Ecto neural progenitor cell (in vitro differentiated cells): ENCODE measurements at places on chromosomes 16 and 17.

- peak; percentile 75 for DNase-seq
Measured at GRCh38 chr16:66324815-66325515, 41.5 kb upstream of the CDH5 start.

DNA sequence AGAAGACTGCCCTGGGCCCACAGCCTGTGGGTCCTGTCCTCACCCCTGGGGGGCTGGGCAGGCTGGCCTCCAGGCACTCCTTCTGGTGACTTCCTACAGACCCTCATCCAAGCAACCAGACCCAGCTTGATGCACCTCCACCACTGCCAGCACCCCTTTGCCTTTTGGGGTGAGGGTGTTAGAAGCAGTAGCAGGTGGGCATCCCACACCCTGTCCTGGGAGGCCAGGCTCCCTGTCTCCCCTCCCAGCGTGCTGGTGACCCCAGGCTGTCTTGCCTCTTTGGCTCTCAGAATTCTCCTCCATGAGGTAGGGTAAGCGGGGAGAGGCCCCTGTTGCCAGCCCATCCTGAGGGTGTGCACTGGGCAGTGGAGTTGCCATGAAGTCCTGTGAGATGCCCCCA is 33.4 kb downstream of the B9D1 start:
- DNase-seq, result no peak

- DNase-seq, result peak; percentile 87
Measured at GRCh38 chr17:28744972-28745785, 1.4 kb downstream of the TRAF4 start.

DNA sequence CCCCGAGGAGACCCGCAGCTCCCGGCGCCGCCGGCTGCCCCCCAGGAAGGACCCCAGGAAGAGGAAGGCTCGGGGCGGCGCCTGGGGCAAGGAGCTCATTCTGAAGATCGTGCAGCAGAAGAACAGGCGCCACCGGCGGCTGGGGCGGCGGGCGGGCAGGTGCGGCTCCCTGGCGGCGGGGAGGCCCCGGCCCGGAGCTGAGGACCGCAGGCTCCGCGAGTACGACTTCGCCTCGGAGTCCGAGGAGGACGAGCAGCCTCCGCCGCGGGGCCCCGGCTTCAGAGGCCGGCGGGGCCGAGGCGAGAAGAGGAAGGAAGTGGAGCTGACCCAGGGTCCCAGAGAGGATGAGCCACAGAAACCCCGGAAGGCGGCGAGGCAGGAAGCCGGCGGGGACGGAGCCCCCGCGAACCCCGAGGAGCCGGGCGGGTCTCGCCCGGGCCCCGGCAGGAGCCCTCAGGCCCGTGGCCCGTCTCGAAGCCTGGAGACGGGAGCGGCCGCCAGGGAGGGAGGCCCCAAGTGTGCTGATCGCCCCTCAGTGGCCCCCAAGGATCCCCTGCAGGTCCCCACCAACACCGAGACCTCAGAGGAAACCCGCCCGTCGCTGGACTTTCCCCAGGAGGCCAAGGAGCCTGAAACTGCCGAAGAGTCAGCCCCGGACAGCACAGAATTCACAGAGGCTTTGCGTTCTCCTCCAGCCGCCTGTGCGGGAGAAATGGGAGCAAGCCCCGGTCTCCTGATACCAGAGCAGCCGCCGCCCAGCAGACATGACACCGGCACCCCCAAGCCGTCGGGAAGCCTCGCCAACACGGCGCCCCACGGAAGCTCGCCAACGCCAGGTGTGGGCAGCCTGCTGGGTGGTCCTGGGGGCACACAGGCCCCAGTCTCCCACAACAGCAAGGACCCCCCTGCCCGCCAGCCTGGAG is 22.3 kb upstream of the ZFPM1 start:
- DNase-seq, result no peak

DNA sequence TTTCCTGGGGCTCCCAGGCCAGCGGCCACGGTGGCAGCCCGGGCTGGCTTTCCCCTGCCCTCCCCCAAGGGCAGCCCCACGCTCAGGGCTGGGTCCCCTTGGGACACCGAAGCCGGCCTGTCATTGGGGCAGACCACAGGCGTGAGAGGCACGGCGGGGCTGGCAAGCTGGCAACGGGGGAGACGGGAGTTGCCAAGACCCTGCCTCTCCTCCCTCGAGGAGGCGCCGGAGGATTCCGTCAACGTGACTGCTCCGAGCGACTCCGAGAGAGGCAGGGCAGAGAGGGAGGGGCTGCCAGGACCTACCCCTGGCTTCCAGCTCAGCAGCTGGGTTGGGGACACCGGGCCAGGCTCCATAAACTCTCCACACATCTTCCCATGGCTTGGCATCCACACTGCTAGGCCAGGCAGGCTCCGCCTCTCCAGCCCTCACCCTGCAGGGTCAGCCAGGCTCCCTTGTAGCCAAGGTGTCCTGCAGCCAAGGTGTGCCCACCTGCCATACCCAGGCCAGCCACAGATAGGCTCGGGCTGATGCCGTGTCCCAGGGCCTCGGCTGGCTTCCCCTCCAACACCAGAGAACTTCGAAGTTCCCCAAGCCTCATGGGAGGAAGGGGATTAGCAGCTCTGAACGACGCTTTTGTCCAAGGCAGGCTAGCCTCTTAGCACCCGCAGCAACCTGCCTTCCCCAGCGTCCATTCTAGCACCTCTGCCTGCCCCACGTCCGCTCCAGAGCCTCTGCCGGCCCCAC is 25.5 kb downstream of the TIMM22 start:
- no peak for DNase-seq

DNA sequence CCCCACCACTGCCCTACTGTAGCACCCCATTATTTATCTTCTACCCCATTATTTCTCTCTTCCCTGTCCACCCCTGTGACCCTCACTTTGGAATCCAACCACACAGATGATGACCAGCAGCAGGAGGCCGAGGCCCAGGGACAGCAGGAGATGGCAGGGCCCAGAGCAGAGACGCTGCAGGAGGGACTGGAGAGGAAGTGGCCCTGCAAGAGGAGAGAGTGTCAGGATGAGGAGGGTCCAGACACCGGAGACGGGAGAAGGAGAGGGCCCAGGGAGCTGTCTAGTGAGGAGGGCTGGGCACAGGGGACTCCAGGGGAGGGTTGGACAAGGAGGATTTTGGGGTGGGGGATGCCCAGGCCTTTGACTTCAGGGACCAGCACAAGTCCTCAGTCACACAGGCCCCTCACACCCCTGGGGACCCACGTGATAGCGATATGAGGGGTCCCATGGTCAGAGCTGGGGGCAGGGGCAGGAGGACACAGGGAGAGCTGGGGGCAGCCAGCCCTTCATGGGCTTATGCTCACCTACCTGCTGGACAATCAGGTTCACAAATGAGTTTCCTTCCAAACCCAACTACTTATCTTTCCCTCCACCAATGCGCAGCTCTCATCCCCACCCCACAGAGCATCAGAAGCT is 2.0 kb downstream of the CLEC10A start:
- no peak for DNase-seq

- DNase-seq, result no peak
Measured at GRCh38 chr17:80443498-80443897, 28.5 kb downstream of the ENDOV start.

DNA sequence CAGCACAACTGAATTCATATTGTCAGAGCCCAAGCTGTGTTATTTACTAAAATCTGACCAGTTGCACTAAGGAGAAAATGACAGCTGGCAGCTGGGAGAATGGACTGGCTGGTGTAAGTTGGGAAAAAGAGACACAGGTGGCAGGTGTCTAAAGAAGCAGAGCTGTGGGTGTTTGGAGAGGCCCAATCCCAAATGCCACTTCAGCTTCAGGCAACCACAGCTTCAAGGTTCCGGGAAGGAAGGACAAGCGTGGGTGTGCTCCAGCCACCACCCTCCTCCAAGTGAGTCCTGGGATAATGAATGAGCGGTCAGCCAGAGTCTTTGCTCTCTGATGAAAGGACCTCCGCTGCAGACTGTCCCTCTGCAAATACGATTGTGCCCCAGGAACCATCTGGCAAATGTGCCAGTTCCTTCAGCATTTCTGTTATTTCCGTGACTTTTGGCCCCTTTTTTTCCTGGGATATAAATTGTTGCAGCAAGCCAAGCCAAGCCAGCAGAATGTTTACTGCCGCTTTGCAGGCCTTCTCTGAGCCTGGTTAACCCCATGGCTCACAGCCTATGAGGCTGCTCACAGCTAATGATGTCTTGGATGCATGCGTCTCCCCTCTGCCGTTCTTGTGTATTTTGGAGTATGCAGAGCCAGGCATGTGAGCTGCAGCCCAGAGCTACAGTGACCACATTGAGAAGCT is 9.5 kb upstream of the RHBDL3 start:
- DNase-seq, result no peak

DNA sequence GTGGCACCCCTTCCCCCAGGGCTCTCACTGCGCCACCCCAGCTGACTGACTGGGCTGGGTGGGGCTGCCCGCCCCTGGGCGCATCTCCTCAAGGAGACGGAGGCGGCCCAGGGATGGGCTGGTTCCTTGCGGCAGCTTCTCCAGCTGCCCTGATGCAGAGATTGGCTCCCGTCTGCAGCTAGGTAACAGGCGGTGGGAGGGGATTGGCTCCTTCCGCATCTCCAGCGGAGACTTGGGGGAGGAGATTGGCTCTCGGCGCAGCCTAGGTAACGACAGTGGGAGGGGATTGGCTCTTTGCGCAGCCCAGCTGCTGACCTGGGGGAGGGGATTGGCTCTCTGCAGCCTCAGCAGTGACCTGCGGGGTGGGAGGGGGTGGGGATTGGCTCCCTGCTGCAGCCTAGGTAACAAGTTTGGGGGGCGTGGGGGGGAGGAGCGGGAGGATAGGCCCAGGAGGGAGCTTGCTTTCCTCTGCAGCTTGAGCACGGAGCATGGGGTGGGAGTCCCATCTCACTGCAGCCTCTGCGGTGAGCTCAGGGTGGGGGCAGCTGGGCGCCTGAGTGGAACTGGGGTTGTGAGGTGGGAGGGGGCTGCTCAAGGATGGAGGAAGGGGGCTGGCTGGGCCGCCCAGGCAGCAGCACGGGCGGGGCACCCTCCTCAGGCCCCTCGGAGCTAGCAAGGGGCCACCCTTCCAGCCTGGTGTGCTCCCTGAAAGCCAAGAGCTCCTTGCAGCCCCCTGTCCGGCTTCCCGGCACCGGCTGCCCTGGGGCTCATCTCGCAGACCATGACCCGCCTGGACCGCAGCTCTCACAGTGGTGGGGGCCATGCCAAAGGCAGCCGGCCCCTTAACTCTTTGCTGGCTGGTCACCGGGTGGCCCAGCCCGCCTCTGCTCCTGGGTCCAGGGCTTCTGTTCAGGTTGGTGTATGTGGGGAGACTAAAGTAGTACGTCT is 6.4 kb downstream of the NFE2L1 start:
- peak; percentile 99 for DNase-seq

- DNase-seq, result no peak
Measured at GRCh38 chr16:1982013-1982433, 754 bp upstream of the NOXO1 start.

DNA sequence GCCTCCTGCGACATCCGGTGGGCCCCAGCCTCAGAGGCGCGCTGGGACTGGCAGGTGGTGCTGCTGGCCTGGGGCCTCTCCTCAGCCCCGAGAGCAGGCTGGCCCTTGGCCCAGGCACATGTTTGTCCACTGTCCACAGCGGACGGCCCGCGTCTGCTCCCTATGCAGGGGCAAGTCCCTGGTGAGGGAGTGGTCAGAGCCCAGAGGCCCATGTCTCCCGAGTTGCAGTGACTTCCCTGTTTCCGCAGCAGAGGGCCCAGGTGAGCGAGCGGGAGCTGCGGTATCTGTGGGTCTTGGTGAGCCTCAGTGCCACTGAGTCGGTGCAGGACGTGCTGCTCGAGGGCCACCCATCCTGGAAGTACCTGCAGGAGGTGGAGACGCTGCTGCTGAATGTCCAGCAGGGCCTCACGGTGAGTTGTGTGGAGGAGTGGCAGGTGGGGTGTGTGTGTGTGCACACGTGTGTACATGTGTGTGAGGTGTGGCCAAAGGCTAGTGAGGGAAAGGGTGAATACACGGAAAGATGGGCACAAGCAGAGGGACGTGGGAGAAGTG is 10.4 kb downstream of the IL34 start:
- DNase-seq, result peak; percentile 45

- DNase-seq, result no peak
Measured at GRCh38 chr16:84088695-84089395, 27.9 kb downstream of the MBTPS1 start.

GRCh38 chr17:4721203-4722135 is 9.8 kb upstream of the MED11 start:
- DNase-seq, result no peak

DNA sequence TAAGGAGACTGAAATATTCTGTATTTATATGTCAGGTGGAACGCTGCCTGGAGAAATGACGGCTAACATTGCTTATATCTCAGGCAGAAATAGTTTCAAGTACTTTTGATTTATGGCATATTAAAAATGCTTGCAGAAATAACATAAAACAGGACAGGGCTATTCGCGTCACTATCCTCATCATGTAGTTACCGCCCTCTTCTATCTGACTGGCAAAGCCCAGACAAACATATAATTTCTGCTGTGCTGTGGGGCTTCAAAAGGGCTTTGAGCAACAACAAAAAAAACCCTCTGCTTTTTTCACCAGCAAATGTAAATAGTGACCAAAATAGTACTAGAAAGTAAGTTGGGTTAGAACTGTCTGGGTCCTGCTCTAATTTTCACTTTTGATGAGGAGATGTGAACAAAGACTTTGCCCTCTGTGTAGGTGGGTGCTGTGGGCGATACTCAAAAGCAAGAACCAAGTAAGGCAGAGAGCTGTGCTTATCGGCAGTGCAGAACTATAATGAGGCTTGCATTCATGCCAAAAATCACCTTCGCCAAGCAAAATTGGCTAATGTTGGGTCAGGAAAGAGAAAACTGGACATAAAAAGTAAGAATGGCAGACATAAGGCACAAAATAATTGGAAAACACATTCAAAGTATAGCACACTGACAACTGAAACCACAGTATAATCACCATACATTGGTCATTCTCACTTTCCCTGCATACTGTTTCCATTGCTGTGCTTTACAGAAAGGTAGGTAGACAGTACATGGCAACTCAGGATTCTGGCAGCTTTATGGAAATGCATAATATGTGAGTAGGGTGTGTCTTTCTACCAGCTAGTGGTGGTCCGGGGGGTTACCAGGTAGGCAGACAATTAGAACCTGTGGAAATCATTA is 151.2 kb upstream of the AXIN2 start:
- no peak for DNase-seq

DNA sequence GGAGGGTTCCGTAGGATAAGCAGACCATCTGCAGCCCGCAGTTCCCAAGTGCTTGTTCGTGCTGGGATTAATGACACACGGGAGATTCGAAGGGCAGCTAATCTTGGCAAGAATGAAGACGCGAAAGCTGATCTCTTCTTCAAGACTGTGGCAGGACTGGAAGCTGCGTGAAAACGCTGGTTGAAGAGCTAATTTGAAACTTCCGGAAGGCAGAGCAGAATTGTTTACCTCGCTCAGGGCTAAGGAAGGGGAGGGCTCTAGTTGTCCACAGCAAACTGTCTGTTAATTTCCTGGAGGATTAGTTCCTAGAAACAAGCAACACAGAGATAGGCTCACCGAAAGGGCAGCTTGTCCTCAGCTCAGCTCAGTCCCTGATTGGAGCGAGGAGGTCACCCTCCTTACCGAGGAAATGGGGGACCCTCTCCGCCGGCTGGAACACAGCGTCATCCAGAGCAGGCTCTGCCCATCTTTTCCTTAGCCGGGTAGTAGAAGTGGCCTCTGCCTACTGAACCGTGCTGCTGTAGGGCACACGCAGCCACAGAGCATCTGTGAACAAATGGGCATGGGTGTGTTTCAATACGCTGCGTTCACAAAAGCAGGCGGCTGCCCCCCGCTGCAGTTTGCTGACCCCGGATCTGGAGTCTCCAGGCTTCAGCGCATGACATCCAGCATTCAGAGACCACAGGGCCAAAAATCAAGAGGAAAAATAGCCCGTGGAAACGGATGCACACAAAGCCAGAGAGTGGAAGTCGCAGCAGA is 16.7 kb upstream of the BAIAP2 start:
- DNase-seq, result no peak
